ENCODE measurements at places on chromosomes 2 and 18. TPM values are rescaled to one million over a fixed set of nuclear protein-coding genes. Genes with fewer than 3 reads are reported as not detected.

GRCh38 chr2:111007757-111008688, 112.7 kb upstream of the BCL2L11 start:
- DNase-seq: no peak
- no peaks in the 10 kb centered on the region for H3K4me1 ChIP-seq
- H3K36me3 ChIP-seq: peaks cover 2% of the 10 kb centered on the region
- H3K27ac ChIP-seq: no peak overlapping the region
- H3K4me3 ChIP-seq: no peak overlapping the region
- H3K27me3 ChIP-seq: peaks cover 44% of the 10 kb centered on the region

DNA sequence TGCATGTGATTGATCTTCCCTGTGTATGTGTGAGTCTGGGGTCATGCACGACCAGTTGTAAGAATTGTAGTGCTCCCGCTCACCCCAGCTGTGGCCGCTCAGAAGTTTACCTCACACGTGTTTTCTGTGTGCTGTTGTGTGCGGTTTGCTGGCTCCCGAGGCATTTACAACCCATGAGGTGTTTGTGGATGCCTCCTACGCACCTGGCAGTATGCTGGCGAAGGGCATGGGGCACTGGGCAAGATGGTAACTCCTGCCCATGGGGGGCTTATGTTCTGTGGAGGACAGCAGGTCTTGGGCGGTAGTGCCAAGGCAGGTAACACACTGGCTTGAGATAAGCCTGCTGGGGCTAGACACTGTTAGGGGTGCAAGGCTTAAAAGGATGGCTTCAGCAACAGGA, 102.6 kb upstream of the HS6ST1 start:
- no peak overlapping the region for H3K27ac ChIP-seq
- DNase-seq: no peak
- H3K4me1 ChIP-seq: no peaks in the 10 kb centered on the region
- H3K4me3 ChIP-seq: no peak overlapping the region
- H3K36me3 ChIP-seq: no peaks in the 10 kb centered on the region

- no peak overlapping the region for H3K27ac ChIP-seq
- no peaks in the 10 kb centered on the region for H3K36me3 ChIP-seq
- DNase-seq: no peak
- H3K4me3 ChIP-seq: no peak overlapping the region
Observed at GRCh38 chr2:128664499-128664971, 345.9 kb upstream of the HS6ST1 start.

DNA sequence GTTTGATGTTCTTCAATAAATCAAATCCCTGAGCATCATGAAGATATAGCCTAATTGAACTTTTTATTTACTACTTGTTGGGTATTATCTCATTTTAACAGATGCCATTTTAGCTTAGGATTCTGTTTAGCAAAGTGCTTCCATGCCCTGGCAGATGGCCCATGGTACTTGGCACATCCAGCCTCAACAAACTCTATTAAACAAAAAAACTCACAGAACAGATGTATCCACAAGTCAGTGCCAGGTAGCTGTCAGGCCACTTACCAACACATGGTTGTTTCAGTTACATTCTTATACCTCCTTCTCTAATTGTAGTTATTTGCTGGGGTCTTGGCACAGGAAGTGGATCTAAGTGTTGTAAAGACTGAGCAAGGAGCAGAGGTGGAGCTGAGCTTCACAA, 29.6 kb downstream of the GAD1 start:
- H3K27ac ChIP-seq: no peak overlapping the region
- H3K4me3 ChIP-seq: no peak overlapping the region
- H3K4me1 ChIP-seq: peaks cover 15% of the 10 kb centered on the region
- no peak for DNase-seq
- H3K27me3 ChIP-seq: peaks cover 6% of the 10 kb centered on the region

GRCh38 chr2:174573621-174574081, 24.0 kb downstream of the WIPF1 start:
- H3K4me3 ChIP-seq: no peak overlapping the region
- DNase-seq: peak; percentile 69
- peaks cover 83% of the 10 kb centered on the region for H3K4me1 ChIP-seq
- H3K27me3 ChIP-seq: no peaks in the 10 kb centered on the region
- peaks cover 66% of the 10 kb centered on the region for H3K36me3 ChIP-seq
- H3K27ac ChIP-seq: peak overlapping the region; percentile 88

DNA sequence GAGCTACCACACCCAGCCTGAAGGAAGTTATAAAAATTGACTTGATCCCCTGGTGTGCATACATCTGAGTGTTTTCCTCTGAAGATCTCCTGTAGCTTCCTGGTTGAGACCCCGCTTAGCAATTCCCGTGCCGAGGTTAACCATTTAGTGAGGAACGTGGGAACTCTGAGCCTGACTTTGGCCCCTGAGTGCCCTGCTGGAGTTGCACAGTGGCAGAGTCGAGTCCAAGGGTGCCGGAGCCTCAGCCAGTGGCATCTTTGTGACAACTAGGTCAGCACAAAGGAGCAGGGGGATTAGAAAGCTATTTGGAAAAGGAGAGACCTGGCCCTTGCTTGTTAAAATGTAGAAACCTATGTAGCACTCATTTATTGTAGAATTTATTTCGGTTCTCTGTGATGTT, 561.2 kb upstream of the SALL3 start:
- no peak overlapping the region for H3K4me3 ChIP-seq

The SPATA3 gene
- total RNA-seq: 0.53 TPM
